NCI-H1694 (cell line): ENCODE measurements at places on chromosomes 7 and 10.

DNA sequence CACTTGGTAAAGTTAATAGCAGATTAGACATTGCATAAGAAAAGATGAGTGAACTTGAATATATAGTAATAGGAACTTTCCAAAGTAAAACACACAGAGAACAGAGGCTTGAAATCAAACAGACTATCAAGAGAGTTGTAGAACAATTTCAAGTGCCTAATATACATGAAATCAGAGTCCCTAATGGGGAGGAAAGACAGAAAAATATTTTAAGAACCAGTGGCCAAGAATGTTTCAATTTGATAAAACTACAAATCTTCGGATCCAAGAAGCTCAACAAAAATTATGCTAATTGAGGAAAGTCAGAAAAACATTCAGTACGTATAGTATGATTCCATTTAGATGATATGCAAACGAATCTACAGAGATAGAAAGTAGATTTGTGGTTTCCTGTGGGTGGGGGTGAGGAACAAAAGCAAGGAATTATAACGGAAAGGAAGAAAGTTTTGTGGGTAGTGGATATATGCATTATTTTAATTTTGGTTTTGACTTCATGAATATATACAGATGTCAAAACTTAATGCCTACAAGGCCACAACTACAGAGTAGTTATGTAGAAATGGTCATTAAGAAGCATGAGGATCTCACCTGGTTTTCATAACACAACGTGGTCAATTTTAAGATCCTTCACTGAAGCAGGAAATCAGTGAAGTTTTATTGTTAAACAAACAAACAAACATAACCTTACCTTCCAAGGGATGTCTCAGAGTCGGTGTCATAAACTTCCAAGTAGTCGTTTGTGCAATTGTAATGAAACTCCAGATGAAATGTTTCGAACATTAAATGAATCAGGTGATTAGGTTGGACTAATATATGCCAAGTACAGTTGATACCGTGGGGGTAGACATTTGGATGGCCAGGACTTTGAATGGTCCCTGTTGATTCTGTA, 62.0 kb downstream of the CUBN start:
- DNase-seq, result no peak

DNA sequence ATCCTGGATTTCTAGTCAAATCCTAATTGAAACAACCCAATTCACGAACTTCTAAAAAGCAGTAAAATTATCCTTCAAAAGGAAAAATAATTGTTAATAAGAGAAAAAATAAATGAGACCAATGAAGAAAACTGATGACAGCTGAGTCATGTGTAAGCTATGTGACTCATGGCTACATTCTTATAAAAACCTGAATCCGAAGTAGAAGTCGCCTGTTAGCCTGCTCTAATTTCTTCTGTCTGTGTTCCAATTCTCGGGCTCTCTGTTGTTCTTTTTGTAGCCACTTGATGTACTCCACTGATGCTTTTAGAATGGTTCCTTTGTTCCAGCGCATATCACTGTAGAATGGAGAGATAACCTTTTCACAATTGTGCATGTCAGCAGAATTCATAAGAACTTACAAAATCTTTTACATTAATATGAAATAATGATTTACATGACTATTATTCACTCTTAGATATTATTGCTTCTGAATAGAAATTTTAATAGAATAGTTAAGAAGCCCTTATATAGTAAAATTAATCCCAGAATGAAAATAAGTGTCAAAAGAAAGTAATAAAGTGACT, 88.8 kb downstream of the TFEC start:
- DNase-seq, result no peak

DNA sequence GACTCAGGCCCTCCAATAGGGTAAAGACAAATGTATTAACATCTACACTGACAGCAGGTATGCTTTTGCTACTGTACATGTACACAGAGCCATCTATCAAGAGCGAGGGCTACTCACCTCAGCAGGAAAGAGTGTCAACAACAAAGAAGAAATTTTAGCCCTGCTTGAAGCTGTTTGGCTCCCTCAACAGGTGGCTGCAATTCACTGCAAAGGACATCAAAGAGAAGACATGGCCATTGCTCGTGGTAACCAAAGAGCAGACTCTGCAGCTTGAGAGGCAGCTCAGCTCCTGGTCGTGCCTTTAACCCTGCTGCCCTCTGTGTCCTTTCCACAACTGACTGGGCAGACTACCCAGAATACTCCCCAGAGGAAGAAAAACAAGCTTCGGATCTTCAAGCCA, 5.1 kb downstream of the AKR1B15 start:
- DNase-seq, result no peak

- DNase-seq, result no peak
Observed at GRCh38 chr10:102286216-102286615, 40.9 kb downstream of the GBF1 start.

DNA sequence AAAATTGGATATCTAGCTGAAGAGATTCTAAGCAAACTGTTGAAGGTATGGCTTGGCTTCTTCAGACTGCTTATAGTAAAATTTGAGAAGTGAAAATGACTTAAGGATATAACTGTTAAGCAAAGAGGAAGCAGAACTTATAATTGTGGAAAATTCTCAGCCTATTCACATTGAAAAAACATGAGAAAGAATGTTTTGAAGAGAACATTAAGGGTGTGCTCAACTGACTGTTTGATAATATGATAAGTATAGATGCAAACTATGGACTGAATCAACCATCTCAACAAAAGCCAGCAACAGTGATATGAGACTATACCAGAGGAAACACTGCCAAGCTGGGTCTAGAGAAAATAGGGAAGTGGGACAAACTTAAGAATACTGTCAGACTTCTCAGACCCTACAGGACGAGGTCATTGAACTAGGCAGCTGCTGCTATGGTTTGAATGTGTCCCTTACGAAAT, 133.1 kb upstream of the PPP1R3A start:
- no peak for DNase-seq
